ENCODE measurements at places on chromosomes 6 and 20.

GRCh38 chr6:51398793-51399192 lies 580.1 kb downstream of the TFAP2B start:
- no peak for DNase-seq

- no peak for DNase-seq
Observed at GRCh38 chr6:44062771-44063560, 64.3 kb downstream of the MRPL14 start.

DNA sequence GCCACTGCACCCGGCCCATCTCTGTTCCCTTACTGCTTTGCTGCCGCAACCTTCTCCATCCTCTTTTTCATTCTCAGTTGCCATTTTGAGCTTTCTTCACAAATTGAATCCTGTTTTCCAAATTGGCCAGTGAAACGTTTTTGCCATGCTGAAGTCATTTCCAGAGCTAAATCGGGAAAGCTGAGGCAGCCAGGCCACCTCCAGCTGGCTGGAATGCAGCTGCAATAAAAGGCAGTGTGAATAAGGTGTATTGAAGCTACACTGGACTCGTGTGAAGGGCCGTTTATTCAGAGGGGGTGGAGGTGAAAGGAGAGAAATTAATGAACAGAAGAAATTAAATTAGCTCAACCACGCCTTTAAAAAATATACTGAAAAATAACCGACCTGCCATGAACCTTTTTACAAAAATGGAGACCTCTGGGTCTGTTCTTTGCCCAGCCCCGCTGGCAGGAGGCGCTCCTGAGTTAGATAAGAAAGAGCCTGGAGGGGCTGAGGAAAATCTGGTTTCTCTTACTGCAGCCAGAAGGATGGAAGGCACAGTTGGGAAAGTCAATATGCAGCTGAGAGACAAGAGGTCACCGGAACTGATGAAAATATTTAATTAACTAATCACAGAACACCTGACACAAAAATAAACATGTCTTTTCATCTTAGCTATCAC lies 283.9 kb downstream of the FOXC1 start:
- DNase-seq: no peak

DNA sequence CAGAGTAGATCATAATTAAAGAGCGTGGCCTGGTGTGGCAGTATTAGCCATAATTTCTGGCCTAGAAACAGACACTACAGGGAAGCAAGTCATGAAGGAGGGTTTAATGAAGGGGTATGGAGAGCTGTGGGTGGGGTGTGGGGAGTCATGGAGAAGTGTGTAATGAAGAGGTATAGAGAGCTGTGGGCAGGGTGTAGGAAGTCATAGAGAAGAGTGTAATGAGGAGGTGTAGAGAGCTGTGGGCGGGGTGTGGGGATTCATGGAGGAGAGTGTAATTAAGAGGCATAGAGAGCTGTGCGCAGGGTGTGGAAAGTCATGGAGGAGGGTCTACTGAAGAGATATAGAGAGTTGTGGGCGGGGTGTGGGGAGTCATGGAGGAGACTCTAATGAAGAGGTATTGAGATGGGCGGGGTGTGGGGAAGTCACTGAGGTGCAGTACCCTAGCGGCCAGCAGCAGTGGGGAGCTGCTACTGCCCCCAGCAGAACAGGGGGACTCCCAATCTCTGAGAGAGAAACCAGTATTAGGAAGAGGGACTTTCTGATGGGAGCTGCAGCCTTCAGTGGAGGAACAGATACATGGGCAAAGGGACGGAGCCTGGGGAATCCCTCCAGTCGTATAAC lies 145.4 kb upstream of the FOXA2 start:
- no peak for DNase-seq

DNA sequence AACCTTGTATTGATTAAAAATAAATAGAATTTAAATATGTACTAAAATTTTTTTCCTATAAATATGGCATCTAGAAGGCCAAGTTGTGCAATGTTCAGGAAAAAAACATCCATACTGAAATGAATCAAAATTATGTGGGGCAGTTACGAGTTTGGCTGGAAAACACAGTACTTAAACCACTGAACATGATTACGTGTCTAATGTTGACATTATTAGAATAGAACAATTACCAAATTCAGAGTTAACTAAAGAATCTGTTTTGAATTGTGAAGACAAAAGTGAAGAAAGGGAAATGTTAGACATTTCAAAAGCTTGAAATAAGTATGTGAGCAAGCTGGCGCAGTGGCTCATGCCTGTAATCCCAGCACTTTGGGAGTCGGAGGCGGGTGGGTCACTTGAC lies 57.2 kb downstream of the KLHL31 start:
- DNase-seq: no peak

DNA sequence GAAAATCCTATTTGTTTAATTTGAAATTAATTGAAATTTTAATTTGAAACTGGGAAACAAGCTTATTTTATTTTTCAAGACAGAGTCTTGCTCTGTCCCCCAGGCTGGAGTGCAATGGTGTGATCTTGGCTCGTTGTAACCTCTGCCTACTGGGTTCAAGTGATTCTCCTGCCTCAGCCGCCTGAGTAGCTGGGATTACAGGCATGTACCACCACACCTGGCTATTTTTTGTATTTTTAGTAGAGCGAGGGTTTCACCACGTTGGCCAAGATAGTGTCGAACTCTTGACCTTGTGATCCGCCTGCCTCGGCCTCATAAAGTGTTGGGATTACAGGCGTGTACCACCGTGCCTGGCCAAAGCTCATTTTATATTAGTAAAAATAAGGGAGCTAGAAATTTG lies 4.2 kb downstream of the SRSF3 start:
- no peak for DNase-seq

Data from fibroblast of skin of right quadriceps (primary cell).